Effector memory CD4-positive, alpha-beta T cell (primary cell): ENCODE measurements at places on chromosomes 11 and 22.
A peak's percentile ranks its signal among the peaks of the same experiment; 100 is the strongest.

- peak; percentile 97 for DNase-seq
Measured at GRCh38 chr11:64240435-64241240, at the start of gene FKBP2. Gene FKBP2 (plus strand): TSS chr11:64241095. CDS start chr11:64242388, 1,293 bp downstream.

DNA sequence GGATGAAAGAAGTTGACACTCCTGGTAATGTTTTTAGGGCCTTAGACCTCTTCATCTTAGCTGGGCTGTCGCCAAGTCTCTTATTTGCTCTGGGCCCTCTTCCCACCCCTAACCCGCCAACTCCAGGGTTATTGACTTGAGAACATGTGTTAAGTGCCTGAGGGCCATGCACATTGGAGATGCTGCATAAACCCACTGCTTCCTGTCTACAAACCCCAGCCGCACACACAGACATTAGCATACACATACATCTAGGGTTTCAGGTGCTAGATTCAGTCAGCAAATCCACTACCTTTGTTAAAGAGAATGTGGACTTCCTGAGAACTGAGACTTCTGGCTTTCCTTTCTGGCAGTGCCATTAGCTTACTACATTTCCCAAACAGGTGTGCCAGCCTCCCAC lies 817 bp downstream of the PANX3 start:
- DNase-seq = no peak

DNA sequence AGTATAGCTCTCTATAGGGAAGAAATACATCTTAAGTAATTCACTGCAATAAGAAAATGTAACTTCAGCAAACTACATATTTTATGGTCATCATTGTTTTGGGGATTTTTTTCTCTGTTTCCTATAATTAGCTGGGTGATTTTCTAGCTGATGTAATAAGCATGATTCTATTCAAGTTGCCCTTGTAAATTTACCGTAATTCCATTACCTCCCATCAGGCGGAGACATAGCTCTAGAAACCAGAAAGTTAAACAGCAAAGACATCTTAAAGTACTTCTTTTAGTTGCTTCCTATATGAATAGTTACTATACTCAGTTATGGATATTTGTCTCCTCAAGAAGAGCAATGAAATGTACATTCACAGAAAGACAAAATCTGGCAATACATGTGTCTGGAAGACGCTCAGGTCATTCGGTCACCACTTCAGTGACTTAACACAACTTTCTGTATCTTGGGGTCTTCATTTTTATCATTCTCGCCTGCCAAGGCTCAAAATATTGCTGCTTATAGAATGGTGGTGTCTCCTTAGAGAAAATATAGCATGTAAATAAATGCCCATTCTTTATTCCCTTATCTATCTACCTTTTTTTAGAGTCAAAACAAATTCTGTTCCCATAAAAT lies 239.9 kb upstream of the ZC3H12C start:
- no peak for DNase-seq

DNA sequence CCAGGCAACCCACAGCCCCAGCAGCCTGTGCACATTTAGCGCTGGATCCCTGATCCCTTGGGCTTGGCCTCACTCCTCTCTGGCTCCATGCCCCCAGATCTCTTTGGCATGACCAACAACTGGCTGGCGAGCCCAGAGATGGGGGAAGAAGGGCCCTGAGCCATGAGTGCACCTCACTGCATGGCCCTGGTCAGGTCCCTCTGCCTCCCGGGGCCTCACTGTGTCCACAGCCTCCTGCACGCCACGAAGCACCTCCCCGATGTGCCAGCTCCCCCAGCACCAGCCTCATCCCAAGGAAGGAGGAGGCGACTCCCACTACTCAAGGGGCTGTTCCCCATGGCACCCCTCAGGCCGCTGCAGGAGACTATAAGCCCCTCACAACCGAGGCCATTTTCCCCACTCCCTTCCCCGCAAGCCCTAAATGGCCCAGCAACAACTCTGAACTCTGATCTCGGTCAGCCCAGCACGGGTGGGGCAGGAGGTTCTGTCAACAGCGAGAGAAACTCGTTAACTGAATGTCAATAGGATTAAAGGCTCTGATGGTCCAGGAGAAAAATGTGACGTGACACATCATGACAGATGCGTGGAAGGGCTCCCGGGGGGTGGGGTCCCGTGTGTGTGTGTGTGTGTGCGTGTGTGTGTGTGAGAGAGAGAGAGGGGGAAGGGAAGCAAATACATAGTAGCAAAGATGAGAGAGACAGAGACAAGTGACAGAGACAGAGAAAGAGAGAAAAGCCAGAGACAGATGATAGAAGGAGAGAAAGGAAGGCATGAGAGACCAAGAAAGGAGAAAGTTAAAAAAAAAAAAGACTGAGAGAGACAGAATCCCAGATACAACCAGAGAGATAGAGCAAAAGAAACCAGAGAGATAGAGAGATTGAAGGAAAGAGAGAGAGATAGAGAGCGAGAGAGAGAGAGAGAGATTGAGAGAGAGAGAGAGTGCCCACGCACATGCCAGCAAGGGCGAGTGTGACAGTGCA lies 28.4 kb upstream of the SYT7 start:
- DNase-seq = no peak

DNA sequence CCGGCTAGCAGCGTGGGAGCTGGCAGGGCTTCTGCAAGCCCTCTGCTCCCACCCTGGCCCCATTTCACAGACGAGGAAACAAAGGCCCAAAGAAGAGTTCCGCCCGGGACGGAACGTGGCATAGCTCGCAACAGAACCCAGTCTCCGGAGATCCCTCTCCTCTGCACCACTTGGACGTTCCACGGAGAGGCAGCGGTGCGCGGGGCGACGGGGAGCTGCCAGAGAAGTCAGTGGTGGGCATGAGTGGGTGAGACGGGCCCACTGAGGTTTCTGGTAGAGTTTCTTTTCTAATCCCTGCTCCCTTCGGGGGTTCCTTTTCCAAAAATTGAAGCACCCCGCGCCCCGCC lies 554 bp upstream of the NECTIN1 start:
- no peak for DNase-seq

- DNase-seq = no peak
Measured at GRCh38 chr11:133895551-133895950, 50.2 kb upstream of the SPATA19 start.

DNA sequence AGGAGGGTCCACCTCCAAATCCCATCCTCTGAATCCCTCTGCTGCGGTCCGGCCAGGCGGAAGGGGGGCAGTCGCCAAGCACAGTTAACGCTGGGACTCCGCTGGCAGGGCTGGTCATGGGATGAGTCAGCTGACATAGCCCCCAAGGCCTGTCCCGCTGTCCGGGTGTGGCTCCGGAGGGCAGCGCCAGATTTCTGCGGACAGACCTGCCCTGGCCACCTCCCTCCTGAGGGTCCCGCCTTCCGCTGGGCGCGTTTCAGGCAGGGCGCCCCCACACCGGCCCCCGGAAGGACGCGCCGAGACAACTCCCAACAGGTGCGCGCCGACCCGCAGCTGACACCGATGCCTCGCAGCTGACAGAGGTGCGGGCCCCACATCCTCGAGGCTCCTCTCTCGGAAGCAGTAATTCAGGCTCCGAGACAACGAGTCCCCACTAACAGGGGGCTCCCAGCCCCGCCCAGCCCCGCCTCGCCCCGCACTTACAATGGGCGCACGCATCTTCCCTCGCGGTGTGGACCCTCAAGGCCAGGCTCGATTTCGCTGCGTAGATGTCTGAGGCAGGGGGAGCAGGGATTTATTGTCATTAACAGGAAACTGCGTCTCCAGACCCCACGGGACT lies 607 bp downstream of the PLAAT3 start:
- DNase-seq = peak; percentile 10

DNA sequence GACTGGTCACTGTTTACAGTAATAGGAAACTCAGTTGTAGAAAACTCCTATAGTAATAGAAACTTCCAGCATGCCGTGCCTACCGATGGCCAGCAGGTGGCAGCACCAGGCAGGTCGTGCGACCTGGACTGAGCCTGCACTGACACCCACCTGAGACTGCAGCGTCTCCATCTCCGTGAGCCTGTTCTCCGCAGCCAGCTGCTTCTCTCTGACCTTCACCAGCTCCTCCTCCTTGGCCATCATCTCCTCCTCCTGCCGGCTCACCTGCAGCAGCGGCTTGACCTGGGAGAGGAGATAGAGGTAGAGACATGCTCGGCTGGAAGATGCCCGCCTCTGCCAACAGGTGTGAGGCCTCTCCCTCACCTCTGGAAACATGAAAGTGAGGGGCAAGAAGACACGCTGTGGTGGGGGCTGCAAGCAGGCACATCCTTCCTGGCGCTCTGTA lies 48.5 kb downstream of the APOL1 start:
- peak; percentile 66 for DNase-seq

DNA sequence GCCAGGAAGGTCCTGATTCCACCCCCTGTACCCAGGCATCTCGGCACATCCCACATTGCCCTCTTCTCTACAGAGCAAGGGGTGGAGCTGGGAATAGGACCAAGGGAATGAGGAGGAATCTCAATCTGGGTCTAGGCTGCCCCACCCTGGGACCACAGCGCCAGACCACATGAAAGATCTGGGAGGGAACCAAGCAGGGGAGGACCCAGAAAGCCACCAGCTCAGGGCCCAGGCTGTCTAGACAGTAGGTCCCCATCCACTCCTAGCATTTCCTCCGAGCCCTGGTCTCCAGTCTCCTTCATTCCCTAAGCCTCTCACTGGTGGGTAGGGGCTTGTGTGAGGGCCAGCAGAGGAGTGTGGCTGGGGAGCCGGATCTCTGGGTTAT lies 11.6 kb downstream of the PHLDB1 start:
- DNase-seq = no peak

DNA sequence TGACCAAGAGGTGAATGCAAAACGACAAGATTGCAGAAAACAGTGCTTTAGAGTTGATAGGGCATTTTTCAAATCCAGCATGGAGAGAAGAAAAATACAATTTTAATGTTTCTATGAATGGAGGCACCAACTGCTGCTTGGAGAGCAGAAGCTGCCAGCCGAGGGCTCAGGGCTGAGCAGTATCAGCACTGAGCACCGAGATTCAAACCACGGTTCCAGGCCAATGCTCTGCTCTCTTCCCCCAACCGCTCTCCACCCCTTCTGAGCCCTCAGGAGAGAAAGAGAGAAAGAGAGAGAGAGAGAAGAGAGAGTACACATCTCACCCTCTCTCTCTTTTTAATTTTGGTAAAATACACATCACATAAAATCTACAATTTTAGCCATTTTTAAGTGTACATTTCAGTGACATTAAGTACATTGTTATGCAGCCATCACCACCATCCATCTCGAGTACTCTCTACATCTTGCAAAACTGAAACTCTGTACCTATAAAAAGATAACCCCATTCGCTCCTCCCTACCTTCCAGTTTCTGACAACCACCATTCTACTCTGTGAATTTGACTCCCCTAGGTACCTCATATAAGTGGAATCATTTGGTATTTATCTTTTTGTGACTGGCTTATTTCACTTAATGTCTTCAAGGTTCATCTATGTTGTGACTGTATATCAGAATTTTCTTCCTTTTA lies 333.3 kb downstream of the MIAT start:
- no peak for DNase-seq

DNA sequence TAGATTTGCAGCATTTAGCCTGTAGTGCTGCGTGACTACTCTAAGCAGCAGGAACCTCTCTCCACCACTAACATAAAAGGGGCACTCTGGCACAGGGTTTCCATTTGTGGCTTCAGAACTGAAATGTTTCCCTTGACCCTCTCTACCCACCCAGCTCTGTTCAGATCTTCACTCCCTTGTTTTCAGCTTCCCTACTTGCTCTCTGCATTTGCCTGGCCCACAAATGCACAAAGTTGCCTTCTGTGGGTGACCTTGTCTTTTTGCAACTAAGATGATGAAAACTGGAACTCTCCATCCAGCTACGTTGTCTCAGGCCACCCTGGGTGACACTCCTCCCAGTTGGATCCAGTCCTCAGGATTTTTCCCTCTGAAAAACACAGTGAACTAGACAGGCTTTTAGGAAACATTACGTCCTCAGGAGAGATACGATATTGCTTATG lies 19.8 kb upstream of the PSMA1 start:
- no peak for DNase-seq

- DNase-seq = no peak
Measured at GRCh38 chr11:14012846-14013245, 50.3 kb downstream of the SPON1 start.

- no peak for DNase-seq
Measured at GRCh38 chr11:87628026-87628580, 547.1 kb downstream of the RAB38 start.

- DNase-seq = no peak
Measured at GRCh38 chr11:2190657-2191471, 19.2 kb upstream of the TH start.

- no peak for DNase-seq
Measured at GRCh38 chr11:3181725-3182461, 16.8 kb upstream of the OSBPL5 start.

GRCh38 chr11:65547446-65548125 lies 10.6 kb downstream of the LTBP3 start:
- DNase-seq = peak; percentile 30

GRCh38 chr11:61828379-61828628 lies 204 bp downstream of the FADS2 start:
- DNase-seq = no peak

DNA sequence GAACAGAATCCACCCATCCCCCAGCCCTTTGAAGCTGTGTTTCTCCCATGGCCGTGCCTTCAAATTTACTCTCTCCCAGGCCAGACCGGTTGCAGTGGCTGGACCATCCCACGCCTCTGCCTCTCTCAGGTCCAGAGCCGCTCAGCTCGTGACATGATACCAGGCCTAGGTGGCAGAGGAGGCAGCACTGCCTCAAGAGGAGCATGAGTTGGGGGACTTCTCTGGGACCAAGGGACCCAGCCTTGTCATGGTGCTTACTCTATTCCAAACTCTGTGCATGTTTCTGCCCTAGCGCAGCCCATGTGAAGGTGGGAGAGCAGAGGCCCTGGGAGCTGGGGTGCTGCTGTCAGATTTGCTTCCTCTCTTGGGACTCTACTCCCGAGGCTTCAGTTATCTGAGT lies 51.0 kb downstream of the TRAF6 start:
- no peak for DNase-seq

DNA sequence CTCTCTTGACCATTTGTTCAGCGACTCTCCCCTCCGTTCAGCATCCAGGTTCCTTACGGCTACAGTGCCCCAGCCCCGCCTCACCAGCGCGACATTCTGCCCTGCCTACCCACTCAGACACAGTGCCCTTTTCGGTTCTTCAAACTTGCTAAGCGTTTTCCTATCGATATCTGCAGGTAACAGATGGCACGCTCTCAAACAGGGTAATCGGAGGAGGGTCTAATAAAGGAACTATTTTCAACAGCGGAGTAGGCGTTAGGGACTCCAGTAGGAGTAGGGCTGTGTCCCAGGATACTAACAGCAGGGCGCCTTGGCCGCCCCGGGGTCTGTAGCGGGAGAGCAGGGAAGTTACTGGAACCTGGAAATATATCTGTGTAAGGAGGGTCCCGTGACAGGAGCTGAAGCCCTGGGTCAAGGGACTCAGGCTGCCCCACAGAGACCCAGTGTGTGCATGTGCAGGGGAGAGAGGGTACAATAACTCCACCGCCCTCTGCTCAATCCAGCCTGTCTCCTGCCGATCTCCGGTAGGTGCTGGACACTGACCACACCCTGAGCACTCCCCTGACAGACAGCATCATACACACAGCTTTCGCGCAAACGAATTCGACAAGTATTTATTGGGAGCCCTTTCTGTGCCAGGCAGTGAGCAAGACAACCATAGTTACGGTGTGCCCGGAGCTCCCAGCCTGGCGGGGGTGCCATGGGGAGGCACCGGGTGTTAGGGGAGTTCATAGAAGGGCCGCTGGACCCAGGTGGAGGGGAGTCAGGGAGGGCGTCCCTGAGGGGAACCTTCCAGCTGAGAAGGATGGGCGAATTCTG lies 2.1 kb downstream of the KLHL35 start:
- no peak for DNase-seq

GRCh38 chr11:133678191-133678590 lies 145.9 kb upstream of the OPCML start:
- DNase-seq = no peak
